ENCODE measurements at places on chromosomes 16 and 17.

DNA sequence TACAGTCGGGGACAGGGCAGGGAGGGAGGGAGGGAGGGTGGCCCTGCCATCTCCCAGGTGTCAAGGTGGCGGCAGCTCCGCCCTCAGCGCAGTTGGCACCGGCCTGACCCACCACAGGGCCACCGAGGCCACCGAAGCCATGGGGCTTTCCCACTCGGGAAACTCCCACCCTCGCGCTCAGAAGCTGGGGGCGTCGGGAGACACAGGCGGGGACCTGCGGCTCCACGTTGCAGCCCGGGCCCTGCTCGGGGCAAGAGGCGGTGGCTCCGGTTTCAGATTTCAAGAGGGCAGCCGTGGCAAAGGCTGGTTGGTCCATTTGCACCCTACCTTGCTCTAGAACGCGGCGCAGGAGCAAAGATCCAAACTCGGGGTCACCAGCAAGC, 544 bp downstream of the CYB561 start:
- DNase-seq: peak; percentile 12

GRCh38 chr17:57514614-57515013, 230.5 kb downstream of the CCDC182 start:
- no peak for DNase-seq

DNA sequence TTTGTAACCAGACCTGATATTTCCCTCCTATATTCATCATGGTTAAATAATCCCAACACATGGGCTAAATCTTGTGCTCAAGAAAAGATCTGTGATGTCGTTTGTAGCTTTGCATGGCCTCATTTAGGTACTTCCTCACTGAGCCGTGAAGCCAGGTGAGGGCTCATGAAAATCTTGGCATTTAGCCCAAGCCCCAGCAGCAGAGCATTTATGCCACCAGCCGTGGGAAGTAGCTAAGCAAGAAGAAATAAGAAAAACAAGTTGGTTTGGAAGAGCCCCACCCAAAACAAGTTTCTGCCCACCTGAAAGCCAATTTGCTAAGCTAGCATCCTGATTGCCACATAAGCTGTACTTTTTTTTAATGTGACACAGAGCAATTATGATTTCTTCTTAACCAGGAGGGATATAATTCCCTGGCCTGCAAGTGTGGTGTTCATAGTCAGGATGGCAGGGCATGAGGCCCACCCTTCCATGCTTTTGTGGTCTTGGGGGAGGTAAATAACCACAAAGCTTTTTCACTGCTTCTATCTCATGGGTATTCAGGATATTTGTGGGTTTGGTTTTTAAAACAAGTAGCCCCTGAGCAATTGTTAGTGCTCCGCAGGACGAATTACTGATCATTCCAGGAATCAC, 10.5 kb downstream of the TMIGD1 start:
- DNase-seq: no peak

DNA sequence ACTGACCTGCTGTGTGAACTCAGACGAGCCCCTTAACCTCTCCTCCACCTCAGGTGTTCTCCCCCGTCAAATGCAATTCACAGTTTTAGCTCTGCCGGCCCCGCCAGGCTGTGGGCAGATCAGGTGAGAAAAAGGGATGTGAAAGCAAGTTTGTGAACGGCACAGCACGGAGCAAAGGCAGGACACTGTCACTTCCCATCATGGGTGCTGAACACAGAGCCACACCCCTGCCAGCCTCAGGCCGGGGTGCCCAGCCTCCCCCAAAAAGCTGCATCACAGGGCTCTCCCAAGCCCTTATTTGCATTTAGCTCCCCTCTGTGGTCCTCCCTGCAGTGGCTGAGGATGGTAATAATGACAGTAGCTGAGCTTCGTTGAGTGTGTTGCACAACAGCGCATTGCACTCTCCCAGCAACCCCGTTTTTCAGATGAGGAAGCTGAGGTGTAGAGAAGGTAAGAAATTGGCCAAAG, 88.8 kb upstream of the TNRC6C start:
- no peak for DNase-seq

DNA sequence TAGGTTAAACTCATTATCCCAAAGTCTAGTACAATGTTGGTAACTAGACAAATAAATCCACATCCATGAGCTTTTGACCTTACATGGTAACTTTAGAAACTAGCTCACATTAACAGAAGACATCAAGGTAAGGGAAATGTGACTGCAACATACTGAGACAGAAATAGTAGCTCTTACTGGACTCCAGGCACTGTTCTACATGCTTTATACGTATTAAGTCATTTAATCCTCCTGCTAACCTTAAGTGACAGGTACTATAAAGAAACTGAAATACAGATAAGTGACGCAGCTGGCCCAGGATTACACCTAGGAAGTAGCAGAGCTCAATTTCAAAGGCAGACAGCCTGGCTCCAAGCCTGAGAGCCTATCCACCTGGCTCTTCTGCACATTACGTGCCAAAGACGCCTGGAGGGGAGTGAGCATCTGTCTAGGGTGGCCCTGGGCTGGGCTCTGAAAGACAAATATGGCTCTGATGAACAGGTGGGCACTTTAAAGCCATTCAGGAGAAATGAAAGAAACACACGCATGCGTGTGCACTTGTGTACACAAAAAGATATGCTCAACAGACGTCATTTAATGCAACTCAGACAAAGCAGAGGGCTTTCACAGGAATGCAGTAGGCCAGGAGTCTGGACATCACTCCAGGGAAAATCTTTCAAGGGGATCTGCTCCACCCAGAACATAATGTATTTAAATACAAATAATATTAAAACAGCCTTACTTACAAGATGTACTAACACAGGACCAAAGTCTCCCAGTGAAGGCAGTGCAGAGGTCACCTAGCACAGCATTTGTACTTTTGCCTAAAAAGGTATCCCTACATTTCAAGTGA, 4.4 kb downstream of the ZC3H7A start:
- DNase-seq: no peak

DNA sequence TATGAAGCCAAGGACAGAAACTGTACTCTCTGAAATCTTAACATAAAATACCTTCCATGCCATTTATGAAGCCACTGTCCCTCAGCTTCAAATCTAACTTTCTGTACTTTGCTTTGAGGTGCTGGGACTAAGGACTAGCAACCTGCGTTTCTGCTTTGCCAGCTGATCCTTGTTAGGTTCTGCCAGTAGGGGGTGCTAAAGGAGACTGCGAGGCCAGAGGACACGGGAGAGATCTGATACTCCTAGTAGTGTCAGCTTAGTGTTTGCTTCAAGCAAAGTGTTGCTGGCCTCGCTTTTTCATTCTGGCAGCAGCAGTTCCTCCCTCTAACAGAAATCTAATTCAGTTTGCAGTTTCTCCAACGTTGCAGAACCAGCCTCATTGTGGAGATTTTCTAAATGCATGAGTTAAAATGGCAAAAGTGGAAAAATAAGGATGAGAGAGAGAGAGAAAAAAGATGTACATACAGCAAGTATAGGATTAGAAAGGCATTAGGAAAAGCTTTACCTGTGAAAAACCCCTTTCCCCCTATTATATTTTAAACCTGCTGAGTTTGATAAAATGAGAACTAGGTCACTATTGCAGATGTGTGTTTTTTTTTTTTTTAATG, 297.5 kb downstream of the CA10 start:
- no peak for DNase-seq

DNA sequence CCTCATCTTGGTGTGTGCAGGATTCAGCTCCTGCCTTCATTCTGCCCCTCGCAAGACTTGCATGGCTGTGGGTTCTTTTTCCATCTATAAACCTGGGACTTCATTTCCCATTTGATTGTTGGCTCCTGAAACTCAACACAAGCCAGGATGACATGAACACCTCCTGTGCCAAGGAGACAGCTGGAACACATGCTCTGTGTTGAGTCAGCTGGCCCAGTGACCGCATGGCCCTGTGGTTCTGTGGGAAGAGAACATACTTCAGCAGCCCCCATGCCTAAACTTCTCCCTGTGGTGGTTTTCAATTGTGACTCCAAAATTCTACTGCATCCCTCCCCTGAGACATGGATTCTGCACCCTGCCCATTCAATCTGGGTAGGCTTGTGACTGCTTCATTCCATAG, 57.9 kb upstream of the FOXF1 start:
- DNase-seq: no peak

Data from activated CD4-positive, CD25-positive, alpha-beta regulatory T cell (primary cell).